Inflammatory macrophage treated with lipopolysaccharide for 4 hours (primary cell): ENCODE measurements at places on chromosomes 7 and 10.

GRCh38 chr10:9634466-9634865 is 1383.2 kb upstream of the CELF2 start:
- DNase-seq = no peak

DNA sequence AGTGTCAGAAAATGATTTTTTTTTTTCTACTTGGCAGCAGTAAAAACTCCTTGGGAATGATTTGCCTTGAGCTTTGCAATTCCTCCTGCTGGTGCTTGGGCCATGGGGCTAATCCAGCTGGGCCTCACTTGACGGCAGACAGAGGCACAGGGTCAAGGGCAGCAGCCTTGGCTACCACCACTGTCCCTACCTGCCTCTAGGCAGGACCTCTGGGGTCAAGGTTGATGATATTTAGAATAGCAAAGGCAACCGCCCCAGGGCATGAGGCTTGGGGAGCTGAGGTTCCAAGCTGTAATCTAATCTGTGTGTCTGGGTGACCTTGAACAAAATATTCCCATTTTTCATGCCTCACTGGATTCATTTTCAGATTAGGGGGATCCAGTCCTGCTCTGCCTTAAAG is 327.4 kb downstream of the PLXNA4 start:
- no peak for DNase-seq

GRCh38 chr7:44771358-44771757 is 22.7 kb downstream of the ZMIZ2 start:
- no peak for DNase-seq

DNA sequence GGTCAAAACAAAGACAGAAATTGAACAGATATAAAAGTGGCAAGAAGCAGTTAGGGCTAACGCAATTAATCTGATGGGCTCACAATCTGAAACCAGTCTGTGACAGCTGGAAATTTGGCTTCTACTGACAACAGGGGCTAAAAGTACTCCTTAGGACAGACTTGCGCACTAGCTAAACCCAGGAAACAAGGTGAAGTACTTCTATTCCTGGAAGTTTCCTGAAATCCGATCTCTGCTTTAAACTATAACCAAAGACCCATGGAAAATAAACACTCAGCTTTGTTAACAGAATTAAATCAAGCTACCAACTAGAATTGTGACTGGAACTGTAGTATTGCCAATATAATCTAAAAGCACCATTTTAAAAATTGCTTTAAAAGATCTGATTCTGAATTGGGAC is 520.2 kb upstream of the ZWINT start:
- DNase-seq = no peak

- DNase-seq = no peak
Measured at GRCh38 chr7:962401-963081, 8.1 kb upstream of the ADAP1 start.
